ENCODE measurements at places on chromosomes 11 and 22. TPM values are rescaled to one million over a fixed set of nuclear protein-coding genes. Genes with fewer than 3 reads are reported as not detected.

The SEPTIN5 gene
- 16.7 TPM for total RNA-seq

The DGCR6L gene
- 38.7 TPM for total RNA-seq

- DNase-seq: peak; percentile 34
Observed at GRCh38 chr22:33209930-33210784, 152.0 kb upstream of the SYN3 start.

DNA sequence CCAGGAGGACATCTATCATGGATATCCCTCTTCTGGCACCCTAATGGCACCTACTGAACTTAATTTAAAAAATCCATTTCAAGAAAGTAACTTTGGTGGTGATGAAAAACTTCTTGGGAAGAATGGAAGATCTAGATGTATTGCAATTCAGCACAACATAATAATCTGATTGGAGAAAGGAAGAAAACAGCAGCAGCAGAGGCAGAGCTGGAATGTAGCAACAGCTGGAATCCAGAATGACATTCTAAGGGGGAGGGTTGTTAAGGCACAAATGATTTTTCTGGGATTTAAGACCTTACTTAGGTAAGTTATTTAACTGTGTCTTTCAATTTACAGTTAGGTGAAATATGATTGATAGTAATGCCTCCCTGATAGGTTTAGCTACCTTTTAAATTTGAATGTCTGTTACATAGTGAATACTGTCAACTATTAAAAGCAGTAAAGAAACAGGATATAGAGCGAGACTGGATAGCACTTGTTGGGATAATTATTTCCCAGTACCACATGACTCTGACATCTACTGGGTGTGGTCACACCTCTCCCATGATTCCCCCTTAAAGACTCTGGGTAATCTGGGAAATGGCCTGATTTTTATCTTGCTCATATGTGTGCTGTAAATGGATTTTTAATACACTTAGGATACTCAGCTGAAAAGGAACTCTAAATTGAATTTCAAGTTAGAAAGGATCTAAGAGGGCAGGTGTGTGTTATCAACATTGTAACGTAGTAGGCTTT is 11.7 kb downstream of the CAPRIN1 start:
- peak; percentile 33 for DNase-seq

DNA sequence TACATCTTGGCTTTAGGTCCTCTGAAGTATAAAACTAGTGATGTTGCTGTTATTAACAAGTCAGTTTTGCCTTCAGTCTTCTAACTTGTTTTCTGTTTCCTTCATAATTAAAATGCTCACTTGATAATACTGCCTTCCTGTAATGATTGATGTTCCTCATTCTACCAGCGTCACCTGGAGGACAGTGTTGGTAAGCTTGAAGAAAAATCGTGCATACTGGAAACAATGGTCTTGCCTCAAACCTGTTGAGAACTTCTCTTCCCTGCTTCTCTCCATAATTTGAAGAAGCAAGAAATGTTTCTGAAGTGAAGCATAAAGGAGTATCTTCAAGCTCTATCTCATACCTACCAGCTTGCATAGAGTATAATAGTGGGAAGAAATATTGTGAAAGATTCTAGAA is 3.0 kb downstream of the YWHAH start:
- peak; percentile 41 for DNase-seq

GRCh38 chr11:57399972-57400578 is 9.6 kb upstream of the PRG2 start:
- no peak for DNase-seq

DNA sequence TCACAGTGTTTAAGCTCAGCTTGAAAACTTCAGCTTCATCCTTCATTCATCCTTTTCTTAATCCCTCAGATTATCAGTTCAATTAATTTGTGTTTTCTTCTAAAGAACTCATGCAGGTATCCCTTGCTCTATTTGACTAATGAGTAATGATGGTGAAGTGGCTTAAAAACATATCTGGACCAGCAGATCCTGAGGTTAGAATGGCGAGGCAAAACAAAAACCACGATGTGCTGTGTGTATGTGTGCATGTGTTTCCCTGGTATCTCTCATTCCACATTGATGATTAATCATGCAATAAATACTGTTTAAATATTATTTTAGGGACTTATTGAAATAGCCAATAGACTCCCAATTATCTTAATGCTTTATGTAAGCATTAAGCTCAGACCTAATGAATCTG is 437.0 kb downstream of the DYNC2H1 start:
- DNase-seq: no peak

GRCh38 chr22:28034760-28035401 is 115.8 kb upstream of the PITPNB start:
- DNase-seq: peak; percentile 81

GRCh38 chr11:20022363-20023081 is 137.8 kb downstream of the DBX1 start:
- peak; percentile 82 for DNase-seq

GRCh38 chr11:31820438-31820818 is 9.3 kb upstream of the PAX6 start:
- DNase-seq: no peak

GRCh38 chr11:76246271-76246933 is 40.1 kb upstream of the WNT11 start:
- no peak for DNase-seq
